Uterus (tissue), 4 donors: ENCODE measurements at places on chromosomes 16 and 17. TPM values are rescaled to one million over a fixed set of nuclear protein-coding genes. Genes with fewer than 3 reads are reported as not detected.

GRCh38 chr16:82824408-82824807 lies 197.6 kb downstream of the CDH13 start:
- DNase-seq: no peak

GRCh38 chr17:17098551-17099179 lies 56.4 kb downstream of the MPRIP start:
- DNase-seq: peak; percentile 67

DNA sequence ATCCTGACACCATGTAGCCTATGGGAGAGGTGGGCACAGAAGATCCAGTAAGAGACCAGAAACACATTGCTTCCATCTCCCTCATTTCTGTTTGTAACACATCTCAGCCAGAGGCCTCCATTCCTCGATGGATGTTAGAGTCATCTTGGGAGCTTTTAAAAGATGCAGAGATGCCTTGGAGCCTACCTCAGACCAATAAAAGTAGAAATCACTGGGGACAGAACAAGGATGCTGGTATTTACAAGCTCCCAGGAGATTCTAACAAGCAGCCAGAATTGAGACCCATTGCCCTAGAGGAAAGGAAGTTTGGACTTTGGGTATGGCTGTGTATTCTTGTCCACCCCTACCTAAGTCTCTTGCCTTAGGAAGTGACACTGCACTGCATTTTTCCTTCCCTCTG lies 40.8 kb downstream of the HS3ST3A1 start:
- no peak for DNase-seq

DNA sequence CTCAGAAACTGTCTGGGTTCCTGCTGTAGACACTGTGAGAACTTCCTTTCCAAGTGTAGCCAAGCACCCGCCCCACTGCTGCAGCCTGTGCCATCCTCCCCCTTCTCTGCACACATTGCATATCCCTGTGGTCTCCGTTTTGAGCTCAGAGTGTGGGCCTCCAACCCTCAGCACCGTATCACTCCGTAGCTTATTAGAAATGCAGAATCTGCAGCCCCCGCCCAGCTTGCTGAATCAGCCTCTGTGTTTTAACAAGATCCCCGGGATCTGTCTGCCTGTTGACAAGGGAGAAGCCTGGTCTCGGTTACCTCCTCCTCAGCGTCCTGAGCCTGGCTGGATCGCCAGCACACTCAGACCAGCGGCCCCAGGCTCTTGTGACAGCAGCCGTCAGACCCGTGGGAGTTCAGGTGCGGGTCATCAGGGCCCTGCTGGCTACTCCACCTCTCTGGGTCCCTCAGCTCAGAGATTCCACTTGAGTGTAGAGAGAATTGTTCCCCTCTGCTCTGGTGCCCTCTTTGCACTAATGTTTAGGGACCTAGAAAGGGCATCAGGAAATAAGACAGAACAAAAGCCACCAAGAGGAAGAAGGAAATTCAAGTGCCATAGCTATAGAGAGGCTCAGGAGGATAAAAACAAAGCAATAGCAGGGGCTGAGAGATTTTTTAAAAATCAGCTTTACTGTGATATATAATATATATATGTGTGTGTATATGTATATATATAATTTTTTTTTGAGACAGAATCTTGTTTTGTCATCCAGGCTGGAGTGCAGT lies 92.3 kb downstream of the PITPNC1 start:
- DNase-seq: no peak

- DNase-seq: no peak
Observed at GRCh38 chr17:81608605-81609004, 28.3 kb downstream of the NPLOC4 start.

DNA sequence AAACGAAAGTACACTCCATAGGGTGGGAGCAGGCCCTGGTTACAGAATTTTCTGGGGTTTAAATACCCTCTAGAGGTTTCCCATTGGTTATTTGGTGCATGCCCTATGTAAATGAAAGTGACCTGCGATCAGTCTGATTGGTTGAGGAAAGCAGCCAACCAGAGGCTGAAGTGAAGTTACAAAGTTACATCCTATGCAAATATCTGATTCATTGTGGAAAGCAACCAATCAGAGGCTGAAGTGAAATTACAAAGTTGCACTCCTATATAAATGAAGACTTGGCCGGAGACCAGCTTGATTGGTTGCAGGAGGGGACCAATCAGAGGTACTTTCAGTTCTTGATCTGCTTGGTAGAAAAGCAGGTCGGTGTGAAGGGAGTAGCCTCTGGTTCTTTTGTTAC lies 24.4 kb downstream of the NAA60 start:
- DNase-seq: no peak

DNA sequence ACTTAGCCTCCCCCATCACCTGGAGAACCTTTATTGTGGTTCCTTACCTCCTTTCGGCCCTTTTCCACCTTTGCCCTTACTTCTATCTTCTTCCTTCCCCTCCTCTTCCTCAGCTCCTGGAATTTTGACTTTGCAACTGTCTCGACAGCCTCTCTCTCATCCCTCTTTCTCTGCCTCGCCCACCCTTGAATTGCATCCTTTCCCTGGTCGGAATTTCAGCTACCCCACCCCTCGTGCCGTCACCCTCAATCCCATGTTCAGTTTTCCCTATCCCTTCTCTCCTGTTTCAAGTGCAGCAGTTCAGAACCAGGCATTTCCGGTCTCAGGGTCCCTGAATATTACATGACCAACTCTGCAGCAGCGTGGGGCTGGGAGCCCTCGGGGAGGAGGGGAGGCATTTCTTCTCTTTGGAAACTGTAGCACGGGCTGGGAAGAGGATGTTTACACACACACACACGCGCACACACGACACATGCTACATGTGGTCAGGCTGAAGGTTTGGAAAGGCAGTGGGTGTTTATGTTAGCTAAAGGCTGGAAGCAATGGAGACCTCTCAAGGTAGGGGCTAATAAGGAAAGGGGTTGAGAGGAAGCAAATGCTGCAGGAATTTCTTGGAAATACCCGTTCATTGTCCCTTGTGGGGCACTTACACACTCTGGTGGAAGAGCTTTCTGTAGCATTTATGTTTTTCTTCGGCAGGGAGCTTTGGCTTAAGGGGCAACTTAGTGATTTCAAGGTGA lies 971 bp downstream of the MINK1 start:
- DNase-seq: no peak

- no peak for DNase-seq
Observed at GRCh38 chr17:55448681-55449080, 27.0 kb upstream of the MMD start.

- no peak for DNase-seq
Observed at GRCh38 chr16:87687126-87687910, 78.5 kb downstream of the KLHDC4 start.

- peak; percentile 87 for DNase-seq
Observed at GRCh38 chr17:77354670-77355455, 214.1 kb downstream of the SEC14L1 start.

- no peak for DNase-seq
Observed at GRCh38 chr17:41024697-41025096, 2.3 kb downstream of the KRTAP1-5 start.

CRHR1 gene
- total RNA-seq: 24.7 TPM

PHAF1 gene
- total RNA-seq: 18.1 TPM

OR3A3 gene
- not detected for total RNA-seq

SPATA20 gene
- total RNA-seq: 57.2 TPM

HSF4 gene
- total RNA-seq: 51.9 TPM
